ENCODE measurements at places on chromosomes 5 and 9. TPM values are rescaled to one million over a fixed set of nuclear protein-coding genes. Genes with fewer than 3 reads are reported as not detected.

Gene SLU7
- total RNA-seq, result 55.0 TPM

DNA sequence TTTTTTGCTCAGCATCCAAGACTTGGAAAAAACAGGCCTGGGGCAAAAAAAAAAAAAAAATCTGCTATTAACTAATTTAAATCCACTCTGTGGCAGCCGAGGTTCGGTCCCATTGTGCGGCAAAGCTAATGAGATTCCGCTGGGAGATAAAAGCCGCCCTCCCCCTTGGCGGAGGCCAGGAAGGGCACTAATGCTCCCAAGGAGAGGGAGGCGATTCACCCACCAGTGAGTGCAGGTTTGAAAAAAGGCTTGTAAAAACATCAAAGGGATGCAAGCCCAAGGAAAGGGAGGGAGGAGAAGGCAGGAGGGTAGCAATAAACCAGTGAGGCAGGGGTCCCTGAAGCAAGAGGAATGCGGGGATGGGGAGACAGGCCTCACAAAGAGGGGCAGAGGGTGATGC lies 129.5 kb upstream of the RAPGEF1 start:
- H3K4me3 ChIP-seq, result no peak overlapping the region
- no peaks in the 10 kb centered on the region for H3K4me1 ChIP-seq
- no peaks in the 10 kb centered on the region for H3K27me3 ChIP-seq
- H3K36me3 ChIP-seq, result no peaks in the 10 kb centered on the region
- no peak for DNase-seq

Gene MYMK
- not detected for total RNA-seq

GRCh38 chr9:12958279-12958678 lies 183.5 kb downstream of the LURAP1L start:
- no peak for DNase-seq
- H3K27ac ChIP-seq, result no peak overlapping the region
- no peaks in the 10 kb centered on the region for H3K4me1 ChIP-seq
- no peak overlapping the region for H3K4me3 ChIP-seq
- H3K36me3 ChIP-seq, result no peaks in the 10 kb centered on the region

- H3K27ac ChIP-seq, result no peak overlapping the region
- no peaks in the 10 kb centered on the region for H3K27me3 ChIP-seq
- no peaks in the 10 kb centered on the region for H3K4me1 ChIP-seq
- H3K36me3 ChIP-seq, result no peaks in the 10 kb centered on the region
- DNase-seq, result peak; percentile 30
These were observed 111.2 kb upstream of the IER5L start for GRCh38 chr9:129289131-129289731.

GRCh38 chr5:125894383-125894782 lies 528.8 kb upstream of the GRAMD2B start:
- no peaks in the 10 kb centered on the region for H3K27me3 ChIP-seq
- no peaks in the 10 kb centered on the region for H3K36me3 ChIP-seq
- H3K27ac ChIP-seq, result peak overlapping the region; percentile 58
- no peaks in the 10 kb centered on the region for H3K4me1 ChIP-seq
- H3K4me3 ChIP-seq, result no peak overlapping the region

GRCh38 chr5:73947906-73948640 lies 322.1 kb downstream of the ARHGEF28 start:
- peaks cover 6% of the 10 kb centered on the region for H3K4me1 ChIP-seq
- DNase-seq, result no peak
- H3K36me3 ChIP-seq, result no peaks in the 10 kb centered on the region

Gene AQP3
- 116 TPM for total RNA-seq

- H3K36me3 ChIP-seq, result no peaks in the 10 kb centered on the region
- no peak for DNase-seq
- no peaks in the 10 kb centered on the region for H3K27me3 ChIP-seq
- H3K4me3 ChIP-seq, result no peak overlapping the region
- no peaks in the 10 kb centered on the region for H3K4me1 ChIP-seq
- no peak overlapping the region for H3K27ac ChIP-seq
These were observed 32.4 kb upstream of the AP3B1 start for GRCh38 chr5:78326930-78327329.

GRCh38 chr5:155929112-155929511 lies 397.9 kb upstream of the SGCD start:
- H3K36me3 ChIP-seq, result no peaks in the 10 kb centered on the region
- H3K4me3 ChIP-seq, result no peak overlapping the region
- no peaks in the 10 kb centered on the region for H3K27me3 ChIP-seq
- no peak for DNase-seq

DNA sequence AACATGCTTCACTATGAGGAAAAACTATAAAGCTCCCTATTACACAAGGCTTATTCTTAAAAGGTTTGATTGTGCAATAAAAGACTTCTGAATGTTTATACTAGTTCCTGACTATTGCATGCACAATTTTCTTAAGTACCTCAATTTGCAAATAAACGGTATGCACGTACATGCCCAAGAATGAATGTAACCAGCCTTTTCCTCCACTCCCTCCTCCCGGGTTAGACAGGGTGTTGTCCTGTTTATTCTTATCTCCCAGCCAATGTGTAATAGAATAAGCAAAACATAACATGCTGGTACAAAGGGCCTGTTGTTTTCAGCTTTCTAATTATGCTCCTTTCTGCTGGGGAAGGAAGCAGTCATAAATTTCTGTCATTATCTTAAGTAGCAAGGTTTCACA lies 79.1 kb downstream of the AOPEP start:
- peaks cover 6% of the 10 kb centered on the region for H3K36me3 ChIP-seq

Gene MEGF10
- 3.0 TPM for total RNA-seq

Gene PRXL2C
- 22.4 TPM for total RNA-seq

DNA sequence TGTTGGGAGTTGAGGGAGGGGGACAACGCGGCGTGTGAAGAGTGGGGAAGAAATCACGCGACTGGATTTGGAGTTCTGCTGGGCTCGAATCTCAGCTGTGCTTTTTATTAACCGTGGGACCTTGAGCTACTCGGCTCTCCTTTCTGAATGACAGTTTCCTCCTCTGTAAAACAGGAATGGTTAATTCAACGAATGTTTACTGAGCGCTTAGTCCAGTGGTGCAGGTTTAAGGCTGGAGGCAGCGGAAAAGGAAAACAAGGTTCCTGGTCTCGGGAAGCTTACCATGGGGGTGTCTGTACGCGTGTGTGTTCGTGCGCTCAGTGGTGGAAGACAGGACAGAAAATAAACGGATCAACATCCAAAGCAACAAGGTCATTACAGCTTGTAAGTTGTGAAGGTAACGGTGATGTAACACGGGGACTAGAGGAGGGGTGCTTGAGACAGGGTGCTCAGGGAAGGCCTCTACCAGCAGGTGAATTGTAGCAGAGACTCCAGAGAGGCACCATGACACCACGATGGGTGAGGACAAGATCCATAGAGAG lies 277 bp downstream of the EIF4E1B start:
- H3K4me3 ChIP-seq, result peak overlapping the region; percentile 44
- H3K36me3 ChIP-seq, result no peaks in the 10 kb centered on the region
- H3K27me3 ChIP-seq, result peaks cover 20% of the 10 kb centered on the region
- H3K4me1 ChIP-seq, result peaks cover 21% of the 10 kb centered on the region

DNA sequence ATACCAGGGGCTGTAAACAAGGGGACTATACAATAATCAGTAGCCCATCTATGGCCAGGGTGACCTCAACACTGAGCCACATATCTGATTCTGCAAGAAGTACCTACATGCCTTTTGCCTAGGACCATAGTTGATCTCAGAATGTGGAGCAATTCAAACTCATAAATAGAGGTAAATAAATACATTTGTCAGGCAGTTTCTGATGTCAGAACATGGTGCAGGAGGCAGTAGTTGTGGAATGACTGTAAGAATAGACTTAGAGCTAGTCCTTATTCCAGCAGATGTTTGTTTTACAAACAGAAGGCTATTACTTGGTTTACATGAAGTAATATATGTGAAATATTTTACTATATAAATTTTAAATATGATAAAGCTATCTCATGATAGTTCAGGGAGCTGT lies 330.7 kb upstream of the DAB2 start:
- no peaks in the 10 kb centered on the region for H3K27me3 ChIP-seq
- no peak overlapping the region for H3K27ac ChIP-seq
- H3K36me3 ChIP-seq, result no peaks in the 10 kb centered on the region
- no peak overlapping the region for H3K4me3 ChIP-seq

Gene PBX3
- total RNA-seq, result 91.5 TPM

GRCh38 chr9:112605518-112605917 lies 112.4 kb downstream of the INIP start:
- no peak overlapping the region for H3K4me3 ChIP-seq
- DNase-seq, result no peak
- H3K27ac ChIP-seq, result no peak overlapping the region

- DNase-seq, result no peak
- no peaks in the 10 kb centered on the region for H3K36me3 ChIP-seq
- H3K4me3 ChIP-seq, result no peak overlapping the region
- no peaks in the 10 kb centered on the region for H3K27me3 ChIP-seq
These were observed 143.6 kb upstream of the CCNG1 start for GRCh38 chr5:163293836-163294235.

Gene NEUROG1
- total RNA-seq, result not detected

DNA sequence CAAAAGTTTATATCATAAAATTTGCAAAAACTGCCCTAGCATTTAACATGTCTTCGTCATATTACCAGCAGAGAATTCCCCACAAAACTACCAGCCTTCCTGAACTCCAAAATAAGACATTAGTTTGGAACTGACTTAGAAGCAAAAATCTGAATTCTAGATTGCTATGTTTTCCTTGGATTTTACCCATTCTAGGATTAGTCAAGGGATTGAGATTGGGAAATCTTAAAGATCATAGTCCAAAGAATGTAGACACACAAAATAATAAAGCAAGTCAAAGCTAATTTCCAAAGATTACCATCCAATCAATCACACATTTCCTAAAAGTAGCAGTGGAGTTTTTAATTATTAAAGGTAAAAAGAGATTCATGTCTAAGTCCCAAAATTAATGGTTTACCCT lies 138.2 kb downstream of the NFIB start:
- no peak for DNase-seq
- no peak overlapping the region for H3K27ac ChIP-seq
- no peaks in the 10 kb centered on the region for H3K27me3 ChIP-seq
- no peaks in the 10 kb centered on the region for H3K36me3 ChIP-seq

GRCh38 chr5:74369173-74369572 lies 271.4 kb downstream of the ENC1 start:
- H3K36me3 ChIP-seq, result no peaks in the 10 kb centered on the region
- H3K27ac ChIP-seq, result no peak overlapping the region
- no peak for DNase-seq
- no peaks in the 10 kb centered on the region for H3K27me3 ChIP-seq

DNA sequence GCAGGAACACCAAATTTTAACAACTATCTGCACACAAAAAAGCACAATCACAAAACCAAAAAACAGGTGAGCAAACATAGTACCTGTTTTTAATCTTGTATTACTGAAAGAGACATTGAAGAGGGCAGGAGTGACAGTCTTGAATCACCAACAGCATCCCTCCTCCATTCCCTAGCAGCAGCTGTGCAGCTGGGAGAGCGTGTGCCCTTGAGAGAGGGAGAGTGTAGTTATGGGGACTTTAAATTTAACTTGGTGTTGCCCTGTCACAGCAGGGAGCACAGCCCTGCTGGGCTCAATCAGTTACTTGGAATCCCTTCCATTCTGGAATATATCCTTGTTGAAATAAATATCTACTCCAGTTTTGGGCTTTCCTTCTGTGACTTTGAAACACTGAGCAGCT lies 1938.7 kb upstream of the NUDT12 start:
- DNase-seq, result no peak
- H3K27me3 ChIP-seq, result no peaks in the 10 kb centered on the region
- H3K27ac ChIP-seq, result no peak overlapping the region

DNA sequence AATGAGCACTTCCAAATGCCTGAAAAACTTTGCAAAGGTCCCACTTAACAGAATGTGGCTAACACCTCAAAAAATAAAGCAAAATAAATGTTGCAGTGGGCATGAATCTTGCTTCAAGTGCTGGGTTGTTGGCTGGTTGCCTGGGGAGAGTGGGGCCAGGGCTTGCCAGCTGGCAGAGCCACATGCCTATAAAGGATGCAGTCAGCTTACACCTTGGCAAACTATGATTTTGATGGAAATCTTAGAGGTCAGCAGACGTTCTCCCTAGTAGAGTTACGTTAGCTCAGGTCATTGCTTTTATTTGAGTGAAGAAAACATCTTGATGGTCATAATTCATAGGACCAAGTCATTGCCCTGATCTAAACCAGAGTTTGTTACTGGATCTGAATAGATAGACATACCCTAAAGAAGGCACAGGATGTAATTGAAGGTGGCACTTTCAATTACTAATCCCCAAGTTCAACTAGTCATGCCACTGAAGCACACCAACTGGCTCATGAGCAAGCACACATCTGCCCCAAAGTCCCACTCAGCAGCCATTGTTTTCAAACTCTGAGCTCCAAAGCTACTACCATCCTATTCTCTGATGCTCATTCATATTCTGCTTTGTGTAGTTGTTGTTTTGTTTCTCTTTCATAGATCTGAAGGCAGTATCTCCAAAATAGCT lies 51.2 kb upstream of the ZSWIM6 start:
- H3K4me3 ChIP-seq, result no peak overlapping the region
- no peak overlapping the region for H3K27ac ChIP-seq

- H3K27me3 ChIP-seq, result no peaks in the 10 kb centered on the region
- peaks cover 51% of the 10 kb centered on the region for H3K4me1 ChIP-seq
- DNase-seq, result peak; percentile 57
- no peak overlapping the region for H3K4me3 ChIP-seq
- no peak overlapping the region for H3K27ac ChIP-seq
- H3K36me3 ChIP-seq, result no peaks in the 10 kb centered on the region
These were observed 2.5 kb upstream of the NKD2 start for GRCh38 chr5:1005904-1006655.

DNA sequence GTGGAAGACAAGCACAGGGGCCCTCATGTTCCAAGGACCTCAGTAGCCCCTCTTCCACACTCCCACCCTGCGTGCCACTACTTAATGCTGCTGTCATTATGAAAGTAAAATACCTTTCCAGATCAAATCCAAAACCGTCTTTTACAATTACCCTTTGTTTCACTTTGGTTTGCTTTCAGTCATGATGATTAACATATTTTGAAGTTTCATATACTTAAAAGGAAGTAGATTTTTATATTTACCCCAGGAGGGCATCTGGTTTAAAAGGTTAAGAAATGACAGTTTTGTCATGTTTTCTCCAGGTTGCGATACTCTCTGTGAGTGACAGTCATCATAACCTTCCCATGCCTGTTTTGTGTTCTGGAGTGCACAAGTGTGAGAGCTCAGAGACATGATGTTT lies 13.5 kb upstream of the MAP1B start:
- H3K4me3 ChIP-seq, result no peak overlapping the region
- no peaks in the 10 kb centered on the region for H3K36me3 ChIP-seq
- no peak for DNase-seq
- no peak overlapping the region for H3K27ac ChIP-seq
- no peaks in the 10 kb centered on the region for H3K4me1 ChIP-seq

GRCh38 chr5:168447808-168448207 lies 38.5 kb upstream of the RARS1 start:
- DNase-seq, result no peak
- H3K27ac ChIP-seq, result no peak overlapping the region
- no peak overlapping the region for H3K4me3 ChIP-seq
- H3K27me3 ChIP-seq, result no peaks in the 10 kb centered on the region
- H3K4me1 ChIP-seq, result no peaks in the 10 kb centered on the region
- H3K36me3 ChIP-seq, result no peaks in the 10 kb centered on the region

GRCh38 chr5:10332301-10332700 lies 21.2 kb upstream of the MARCHF6 start:
- H3K36me3 ChIP-seq, result no peaks in the 10 kb centered on the region
- no peaks in the 10 kb centered on the region for H3K4me1 ChIP-seq
- peak overlapping the region; percentile 74 for H3K27ac ChIP-seq
- DNase-seq, result peak; percentile 47

Gene FBXO10
- 5.7 TPM for total RNA-seq

Gene MLANA
- not detected for total RNA-seq

GRCh38 chr5:56594792-56595191 lies 220.6 kb upstream of the MAP3K1 start:
- H3K4me3 ChIP-seq, result no peak overlapping the region
- DNase-seq, result no peak
- no peaks in the 10 kb centered on the region for H3K36me3 ChIP-seq
- no peaks in the 10 kb centered on the region for H3K4me1 ChIP-seq

Gene SYNPO
- total RNA-seq, result 369 TPM

Gene ACER2
- total RNA-seq, result 5.5 TPM

Data from right atrium auricular region (tissue), 2 donors.